ENCODE measurements at places on chromosomes 2 and 18.
A peak's percentile ranks its signal among the peaks of the same experiment; 100 is the strongest.

DNA sequence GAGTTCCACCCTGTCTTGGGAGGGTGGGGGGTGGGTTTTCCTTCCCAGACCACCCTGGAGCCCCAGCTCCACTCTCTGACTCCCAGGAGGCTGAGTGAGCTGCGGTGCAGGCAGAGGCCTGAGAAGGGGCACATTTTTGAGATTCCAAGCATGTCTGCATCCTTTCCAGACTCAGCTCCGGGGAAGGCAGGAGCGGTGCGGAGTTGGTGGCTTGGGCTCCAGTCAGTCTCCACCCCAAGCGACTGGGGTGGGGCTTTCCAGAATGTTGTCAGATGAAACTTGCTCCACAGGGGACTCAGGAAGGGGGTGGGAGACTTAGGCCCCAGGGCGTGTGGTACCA, 44.2 kb upstream of the HS6ST1 start:
- no peak for DNase-seq

DNA sequence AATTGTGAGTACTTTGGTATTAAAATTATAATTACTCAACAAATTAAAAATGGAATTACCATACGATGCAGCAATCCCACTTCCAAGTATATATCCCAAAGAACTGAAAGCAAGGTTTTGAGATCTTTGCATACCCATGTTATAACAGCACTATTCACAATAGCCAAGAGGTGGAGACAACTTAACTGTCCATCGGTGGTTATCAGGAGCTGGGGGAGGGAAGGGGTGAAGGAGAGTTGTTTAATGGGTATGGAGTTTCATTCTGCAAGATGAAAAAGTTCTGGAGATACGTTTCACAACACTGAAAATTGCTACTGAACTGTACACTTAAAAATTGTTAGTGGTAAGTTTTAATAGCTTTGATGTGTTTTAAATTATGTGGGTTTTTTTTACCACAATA, 25.7 kb downstream of the RAB10 start:
- no peak for DNase-seq

DNA sequence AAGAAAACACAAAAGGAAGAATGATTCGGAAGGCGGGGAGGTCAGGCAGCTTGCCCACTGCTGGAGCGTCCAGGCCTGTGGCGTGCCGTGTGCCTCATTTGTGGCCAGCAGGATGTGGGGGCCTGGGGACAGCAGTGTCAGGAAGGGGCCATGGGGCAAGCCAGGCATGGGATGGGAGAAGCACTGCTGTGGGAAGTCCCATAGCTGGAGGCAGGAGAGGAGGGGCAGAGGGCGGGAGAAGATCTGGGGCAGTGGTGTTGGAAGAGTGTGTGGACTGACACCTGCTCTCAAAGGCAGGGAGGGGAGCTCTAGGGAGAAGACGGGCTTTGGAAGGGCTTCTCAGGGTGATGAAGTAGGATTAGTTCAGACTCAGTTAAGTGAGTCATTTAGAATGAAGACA, 133.7 kb downstream of the ACOXL start:
- DNase-seq = no peak

DNA sequence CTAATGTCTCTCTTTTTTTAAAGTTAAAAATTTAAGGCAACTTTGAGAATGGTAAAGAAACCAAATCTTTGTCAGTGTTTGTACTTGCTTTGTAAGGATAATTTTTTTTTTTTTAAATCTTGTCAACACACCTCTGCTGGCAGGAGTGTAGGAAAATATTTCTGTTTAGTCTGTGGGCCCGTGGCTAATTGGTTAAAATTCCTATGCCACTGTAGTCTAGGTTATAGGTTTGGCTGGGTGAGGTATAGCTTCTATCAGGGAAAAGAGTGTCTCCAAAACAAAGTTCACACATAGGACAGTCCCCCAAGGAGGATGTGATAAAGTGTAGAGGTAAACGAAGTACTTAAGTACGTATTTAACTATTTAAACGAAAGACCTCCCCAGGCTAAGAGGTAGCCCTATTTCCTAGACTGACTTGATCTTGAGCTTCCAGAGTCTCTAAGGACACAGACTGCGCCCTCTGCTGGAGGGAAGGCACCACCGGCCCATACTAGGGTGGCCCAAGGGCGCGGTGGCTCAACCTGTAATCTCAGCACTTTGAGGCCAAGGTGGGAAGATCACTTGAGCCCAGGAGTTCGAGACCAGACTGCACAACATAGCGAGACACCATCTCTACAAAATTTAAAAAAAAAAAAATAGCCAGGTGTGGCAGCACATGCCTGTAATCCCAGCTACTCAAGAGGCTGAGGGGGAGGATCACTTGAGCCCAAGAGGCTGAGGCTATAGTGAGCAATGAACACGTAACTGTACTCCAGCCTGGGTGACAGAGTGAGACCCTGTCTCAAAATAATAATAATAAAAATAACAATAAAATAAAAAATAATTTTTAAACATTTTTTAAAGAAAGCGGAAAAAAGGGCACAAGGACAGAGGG, 8.9 kb downstream of the TEX44 start:
- peak; percentile 84 for DNase-seq

DNA sequence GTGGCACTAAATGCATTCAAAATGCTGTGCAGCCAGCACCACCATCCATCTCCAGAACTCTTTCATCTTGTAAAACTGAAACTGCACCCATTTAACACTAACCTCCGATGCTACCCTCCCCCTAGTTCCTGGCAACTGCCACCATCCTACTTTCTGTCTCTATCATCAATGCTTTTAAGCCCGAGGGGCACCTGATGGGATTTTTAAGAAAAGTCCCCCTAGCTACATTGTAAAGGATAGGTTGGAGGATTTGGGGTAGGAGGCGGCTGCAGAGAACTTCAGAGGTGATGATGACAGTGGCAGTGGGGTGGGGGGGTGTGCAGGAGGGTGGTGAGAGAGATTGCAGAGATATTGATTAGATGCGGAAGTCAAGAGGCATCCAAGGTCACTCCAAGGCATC, 10.8 kb upstream of the YWHAQ start:
- peak; percentile 85 for DNase-seq

DNA sequence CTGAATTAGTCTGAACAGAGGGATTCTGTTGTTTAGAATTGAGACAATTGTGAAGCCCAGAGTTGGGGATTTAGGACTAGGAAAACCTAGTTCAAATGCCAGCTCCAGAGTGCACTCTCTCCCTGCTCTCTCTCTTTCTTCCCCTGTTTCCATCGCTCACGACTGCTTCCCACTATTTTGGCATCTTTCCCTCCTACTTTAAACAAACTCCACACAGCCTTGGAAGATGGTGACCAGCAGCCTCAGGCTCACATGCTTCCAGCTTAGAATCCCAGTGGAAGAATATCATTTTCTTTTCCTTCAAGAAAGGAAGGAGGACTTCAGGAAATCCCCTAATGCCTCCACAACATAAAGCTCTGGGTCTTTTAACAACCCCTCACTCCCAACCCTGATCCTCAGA, 6.1 kb upstream of the DNMT3A start:
- DNase-seq = no peak

DNA sequence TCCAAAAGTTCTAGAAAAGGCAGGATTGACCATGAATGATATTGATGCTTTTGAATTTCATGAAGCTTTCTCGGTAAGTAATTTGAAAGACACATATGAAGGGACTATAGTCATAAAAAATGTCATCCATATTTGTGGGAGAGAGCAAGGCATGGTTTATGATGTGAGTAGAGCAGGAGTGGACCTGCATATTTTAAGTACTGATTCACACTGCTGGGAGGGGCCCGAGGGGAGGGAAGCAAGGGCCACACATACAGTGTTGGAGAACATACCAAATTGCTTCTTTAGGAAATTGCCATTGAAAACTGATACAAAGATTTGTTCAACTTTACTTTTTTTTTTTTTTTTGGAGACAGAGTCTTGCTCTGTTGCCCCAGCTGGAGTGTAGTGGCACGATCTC, 39.4 kb downstream of the HADHB start:
- DNase-seq = no peak

- DNase-seq = no peak
These were observed 77.4 kb downstream of the ABCA12 start for GRCh38 chr2:215060861-215061536.

GRCh38 chr18:71022389-71022788, 733.5 kb downstream of the SOCS6 start:
- no peak for DNase-seq

DNA sequence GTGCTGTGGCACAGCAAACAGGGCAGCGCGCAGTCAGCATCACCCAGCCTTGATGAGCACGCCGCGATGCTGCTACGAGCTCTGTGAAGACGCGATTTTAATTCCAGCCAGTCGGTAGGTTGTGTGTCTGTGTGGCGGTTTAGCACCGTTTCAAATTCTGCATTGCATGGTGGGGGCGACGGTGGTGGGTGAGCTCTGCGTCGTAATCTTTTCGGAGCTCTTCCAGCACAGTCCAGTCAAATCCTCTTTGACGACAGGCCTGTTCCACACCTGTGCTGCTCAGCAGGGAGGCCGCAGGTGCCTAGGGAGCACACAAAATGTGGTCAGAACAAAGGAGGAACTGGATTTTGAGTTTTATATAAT, 8.6 kb downstream of the ALLC start:
- DNase-seq = no peak

GRCh38 chr2:180505203-180505602, 475.2 kb upstream of the UBE2E3 start:
- DNase-seq = no peak

- DNase-seq = no peak
These were observed 310.2 kb upstream of the LRATD1 start for GRCh38 chr2:14322306-14322705.

DNA sequence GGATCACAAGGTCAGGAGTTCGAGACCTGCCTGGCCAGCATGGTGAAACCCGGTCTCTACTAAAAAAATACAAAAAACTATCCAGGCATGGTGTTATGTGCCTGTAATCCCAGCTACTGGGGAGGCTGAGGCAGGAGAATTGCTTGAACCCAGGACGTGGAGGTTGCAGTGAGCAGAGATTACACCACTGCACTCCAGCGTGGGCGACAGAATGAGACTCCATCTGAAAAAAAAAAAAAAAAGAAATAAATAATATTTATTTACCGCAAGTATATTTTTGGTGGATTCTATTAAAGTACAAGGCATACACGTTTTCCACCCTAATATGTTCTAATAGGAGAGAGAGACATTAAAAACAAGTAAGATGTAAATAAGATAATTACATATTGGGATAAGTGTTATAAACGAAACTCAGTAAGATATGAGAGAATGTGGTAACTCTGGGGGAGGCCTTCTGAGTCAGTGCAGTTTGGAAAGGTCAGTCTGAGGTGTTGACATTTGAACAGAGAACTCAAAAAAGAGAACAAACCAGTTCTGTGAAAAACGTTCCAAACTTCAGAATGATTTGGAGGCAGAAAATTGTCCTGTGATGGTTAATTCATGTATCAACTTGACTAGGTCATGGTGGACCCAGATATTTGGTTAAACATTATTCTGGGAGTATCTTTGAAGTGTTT, 8.8 kb upstream of the POLI start:
- peak; percentile 47 for DNase-seq

- DNase-seq = no peak
These were observed 156.5 kb upstream of the TPO start for GRCh38 chr2:1256632-1257324.

- DNase-seq = no peak
These were observed 762 bp downstream of the YIPF4 start for GRCh38 chr2:32278478-32278853.

GRCh38 chr2:65300761-65301711, 73.4 kb downstream of the ACTR2 start:
- peak; percentile 91 for DNase-seq

GRCh38 chr2:169714699-169715098, 18.9 kb upstream of the KLHL23 start:
- no peak for DNase-seq

DNA sequence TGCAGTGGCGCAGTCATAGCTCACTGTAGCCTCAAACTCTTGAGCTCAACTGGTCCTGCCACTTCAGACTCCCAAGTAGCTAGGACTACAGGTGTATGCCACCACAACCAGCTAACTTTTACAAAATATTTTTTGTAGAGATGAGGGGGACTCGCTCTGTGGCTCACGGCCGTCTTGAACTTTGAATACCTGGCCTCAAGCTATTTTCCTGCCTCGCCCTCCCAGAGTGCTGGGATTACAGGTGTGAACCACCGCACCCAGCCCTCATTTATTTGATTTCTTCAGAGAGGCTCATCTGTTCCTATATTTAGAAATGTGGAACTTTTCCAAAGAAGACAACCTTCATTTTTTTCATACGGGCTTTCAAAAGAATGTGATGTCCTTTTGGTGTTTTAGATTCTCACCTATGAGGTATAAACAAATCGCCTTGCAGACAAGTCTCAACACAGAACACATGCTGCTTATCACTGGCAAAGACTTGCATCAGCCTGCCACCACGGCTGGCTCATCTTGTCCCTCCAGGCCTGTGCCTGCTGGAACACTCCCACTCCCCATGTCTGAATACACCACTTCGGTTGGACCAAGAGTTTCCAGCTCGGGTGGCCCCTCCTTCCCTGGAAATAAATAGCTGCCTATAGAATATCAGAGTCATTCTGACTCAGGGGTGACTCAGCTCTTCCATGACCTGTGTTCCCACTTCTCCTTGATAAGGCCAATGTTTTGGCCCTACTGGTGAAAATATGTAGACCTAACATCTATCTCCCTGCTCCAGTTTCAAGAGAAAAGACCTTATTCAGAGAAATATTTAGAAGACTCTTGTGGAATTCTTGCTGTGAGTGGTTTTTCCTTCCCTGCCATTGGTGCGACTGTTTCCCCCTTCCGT, 202.6 kb downstream of the TGIF1 start:
- peak; percentile 55 for DNase-seq

GRCh38 chr18:43012951-43013350, 102.5 kb downstream of the RIT2 start:
- no peak for DNase-seq

DNA sequence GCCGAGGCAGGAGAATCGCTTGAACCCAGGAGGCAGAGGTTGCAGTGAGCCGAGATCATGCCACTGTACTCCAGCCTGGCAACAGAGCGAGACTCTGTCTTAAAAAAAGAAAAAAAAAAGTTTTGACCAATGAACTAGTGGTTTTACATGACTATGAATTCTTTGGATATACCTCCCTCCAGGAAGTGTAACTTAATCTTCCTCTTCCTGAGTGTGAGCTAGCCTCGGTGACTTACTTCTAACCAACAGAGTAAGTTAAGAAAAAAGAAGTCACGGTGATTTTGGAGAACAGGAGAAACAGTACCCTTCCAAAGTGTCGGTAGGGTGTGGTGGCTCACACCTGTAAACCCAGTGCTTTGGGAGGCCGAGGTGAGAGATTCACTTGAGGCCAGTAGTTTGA, 7.1 kb downstream of the TIA1 start:
- DNase-seq = no peak

DNA sequence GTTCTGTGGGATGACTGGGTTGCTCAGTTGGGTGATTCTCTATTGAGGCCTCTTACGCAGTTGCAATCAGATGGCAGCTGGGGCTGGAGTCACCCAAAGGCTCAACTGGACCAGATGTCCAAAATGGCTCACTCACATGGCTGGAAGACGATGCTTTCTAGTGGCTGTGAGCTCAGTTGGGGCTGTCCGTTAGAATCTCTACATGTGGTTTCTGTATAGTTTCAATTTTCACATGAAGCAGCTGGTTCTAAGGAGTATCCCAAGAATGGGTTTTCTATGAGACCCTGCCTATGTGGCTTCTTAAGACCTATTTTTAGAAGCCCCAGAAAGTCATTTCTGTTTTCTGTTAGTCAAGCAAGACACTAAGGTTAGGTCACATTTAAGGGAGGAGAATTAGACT, 4.4 kb downstream of the XRCC5 start:
- peak; percentile 45 for DNase-seq

- DNase-seq = no peak
These were observed 74.9 kb upstream of the WDR75 start for GRCh38 chr2:189366349-189366748.

GRCh38 chr18:50848061-50848551, 28.3 kb upstream of the MRO start:
- DNase-seq = no peak

GRCh38 chr2:239800785-239801386, 224.3 kb downstream of the NDUFA10 start:
- no peak for DNase-seq
